RWPE2 (cell line): ENCODE measurements at places on chromosomes 2 and 18.

GRCh38 chr2:165633431-165633830 lies 160.6 kb downstream of the GALNT3 start:
- DNase-seq: no peak

- no peak for DNase-seq
Observed at GRCh38 chr18:63106727-63107126, 212.8 kb downstream of the BCL2 start.

DNA sequence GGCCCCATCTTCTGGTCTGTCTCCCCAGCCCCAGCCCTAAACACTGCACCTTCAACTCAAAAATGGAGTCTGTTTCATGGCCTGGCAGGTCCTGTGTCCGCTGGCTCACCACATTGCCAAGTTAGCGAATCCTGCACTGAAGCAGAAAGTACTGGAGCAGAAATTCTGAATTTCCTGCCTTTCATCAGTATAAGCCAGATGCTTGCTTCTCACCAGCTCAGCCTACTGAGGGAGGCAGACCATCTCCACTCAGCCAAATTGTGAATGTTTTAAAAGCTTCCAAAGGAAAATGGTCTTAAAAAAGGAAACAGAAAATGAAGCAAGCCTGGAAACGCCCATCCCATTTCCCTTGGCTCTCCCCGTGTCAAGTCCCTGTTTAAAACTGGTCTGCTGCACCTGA lies 157.8 kb downstream of the C1D start:
- DNase-seq: no peak

DNA sequence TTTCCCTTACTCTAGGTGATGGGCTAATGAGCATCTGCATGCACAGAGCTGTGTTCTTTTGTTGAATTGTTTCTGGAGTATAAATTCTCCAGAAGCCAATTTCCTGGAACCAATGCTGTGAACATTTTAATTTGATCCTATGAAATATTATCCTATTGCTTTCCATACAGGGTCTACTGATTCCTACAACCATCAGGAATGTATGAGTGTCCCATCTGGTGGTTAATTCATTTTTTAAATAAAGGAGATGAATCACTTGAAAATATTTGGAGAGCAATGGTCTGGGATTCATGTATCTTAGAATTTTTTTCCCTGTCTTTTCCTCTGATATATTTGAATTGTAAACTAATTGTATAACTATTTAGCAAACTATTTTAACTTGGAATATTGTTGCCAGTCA lies 14.0 kb downstream of the KIF5C start:
- DNase-seq: no peak
